ENCODE measurements at places on chromosomes 13 and 19. TPM values are rescaled to one million over a fixed set of nuclear protein-coding genes. Genes with fewer than 3 reads are reported as not detected.

ASPDH gene
- 115 TPM for polyA plus RNA-seq

MEF2B gene
- polyA plus RNA-seq: 0.47 TPM

ZNF560 gene
- not detected for polyA plus RNA-seq

MYO1F gene
- 1.7 TPM for polyA plus RNA-seq

KLK2 gene
- polyA plus RNA-seq: not detected

DNA sequence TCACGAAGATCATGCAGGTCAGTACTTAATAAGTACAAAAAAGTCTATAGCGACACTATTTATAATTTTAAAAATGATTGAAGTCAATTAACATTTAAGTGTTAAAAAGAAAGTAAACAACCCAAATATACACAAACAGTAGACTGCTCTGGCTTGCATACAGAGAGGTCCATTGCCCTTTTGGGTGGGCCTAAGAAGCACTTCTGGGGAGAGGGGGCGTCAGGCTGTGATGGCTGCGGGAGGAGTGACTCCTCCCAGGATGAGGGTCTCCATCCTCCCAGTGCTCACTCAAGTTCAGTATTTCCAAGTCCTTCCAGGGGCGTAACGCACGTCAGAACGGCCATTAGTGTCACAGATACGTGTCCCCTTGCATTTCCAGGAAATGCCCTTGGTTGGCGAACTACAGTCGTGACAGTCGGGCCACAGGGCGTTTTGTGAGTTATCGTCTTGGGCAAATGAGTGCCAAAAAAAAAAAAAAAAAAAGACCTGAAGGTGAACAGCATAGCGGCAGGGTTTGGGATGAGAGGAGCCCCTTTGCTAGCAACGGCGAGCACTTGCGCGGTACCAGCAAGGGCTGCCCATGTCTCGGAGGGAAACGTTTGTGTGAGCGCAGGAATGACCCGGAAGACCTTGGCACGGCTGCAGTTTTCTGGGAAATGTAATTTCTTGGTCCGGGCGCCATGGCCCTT, at the start of gene SCGB2B2:
SCGB2B2 (minus strand) TSS at position 463 of the 689 bp plus-strand sequence. CDS start 82,596 bp downstream, outside the sequence.
- DNase-seq: peak; percentile 82

- DNase-seq: no peak
These were observed 9.7 kb downstream of the R3HDM4 start for GRCh38 chr19:903266-903797.

GRCh38 chr19:33245948-33246708, 20.5 kb upstream of the SLC7A10 start:
- DNase-seq: peak; percentile 29

GRCh38 chr13:107642831-107643230, 572.5 kb downstream of the LIG4 start:
- DNase-seq: peak; percentile 49

DNA sequence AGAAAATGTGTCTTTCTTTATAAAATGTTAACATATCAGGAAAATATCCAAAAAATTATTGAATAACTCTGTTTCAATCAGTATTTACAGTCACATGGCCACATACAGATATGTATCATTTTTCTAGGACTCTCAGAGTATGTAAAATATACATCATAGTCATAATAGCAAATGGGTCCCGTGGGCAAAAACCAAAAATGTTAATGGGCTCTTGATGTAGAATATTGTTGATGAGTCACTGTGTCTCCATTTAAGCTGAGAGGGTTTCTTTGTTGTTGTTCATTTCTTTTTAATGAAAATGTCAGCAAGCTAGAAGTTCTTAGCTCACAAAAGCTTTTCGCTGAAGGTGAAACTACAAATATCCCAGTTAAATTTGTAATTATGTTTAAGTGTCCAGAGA, 1713.1 kb upstream of the PCDH20 start:
- no peak for DNase-seq

GRCh38 chr13:40589285-40590109, 76.9 kb downstream of the FOXO1 start:
- peak; percentile 29 for DNase-seq

GRCh38 chr13:95608640-95609323, 35.7 kb downstream of the DZIP1 start:
- DNase-seq: no peak

DNA sequence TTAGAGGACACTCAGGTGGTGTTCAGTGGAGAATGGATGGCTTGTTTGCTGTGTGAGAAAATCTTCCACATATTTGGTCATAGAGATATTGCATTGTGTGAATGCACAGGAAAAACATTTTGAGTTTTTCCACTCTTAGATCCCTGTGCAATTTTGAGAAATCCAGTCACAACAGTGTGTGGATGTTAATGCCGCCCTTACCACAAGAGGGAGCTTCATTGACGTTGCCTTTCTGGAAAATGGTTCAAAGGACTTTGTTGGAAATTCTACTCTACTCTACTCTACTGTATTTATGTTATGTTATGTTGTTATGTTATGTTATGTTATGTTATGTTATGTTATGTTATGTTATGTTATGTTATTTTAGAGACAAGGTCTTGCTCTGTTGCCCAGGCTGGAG, 13.4 kb downstream of the ZNF20 start:
- no peak for DNase-seq

- no peak for DNase-seq
These were observed 113.0 kb downstream of the SLC7A1 start for GRCh38 chr13:29482504-29482903.

DNA sequence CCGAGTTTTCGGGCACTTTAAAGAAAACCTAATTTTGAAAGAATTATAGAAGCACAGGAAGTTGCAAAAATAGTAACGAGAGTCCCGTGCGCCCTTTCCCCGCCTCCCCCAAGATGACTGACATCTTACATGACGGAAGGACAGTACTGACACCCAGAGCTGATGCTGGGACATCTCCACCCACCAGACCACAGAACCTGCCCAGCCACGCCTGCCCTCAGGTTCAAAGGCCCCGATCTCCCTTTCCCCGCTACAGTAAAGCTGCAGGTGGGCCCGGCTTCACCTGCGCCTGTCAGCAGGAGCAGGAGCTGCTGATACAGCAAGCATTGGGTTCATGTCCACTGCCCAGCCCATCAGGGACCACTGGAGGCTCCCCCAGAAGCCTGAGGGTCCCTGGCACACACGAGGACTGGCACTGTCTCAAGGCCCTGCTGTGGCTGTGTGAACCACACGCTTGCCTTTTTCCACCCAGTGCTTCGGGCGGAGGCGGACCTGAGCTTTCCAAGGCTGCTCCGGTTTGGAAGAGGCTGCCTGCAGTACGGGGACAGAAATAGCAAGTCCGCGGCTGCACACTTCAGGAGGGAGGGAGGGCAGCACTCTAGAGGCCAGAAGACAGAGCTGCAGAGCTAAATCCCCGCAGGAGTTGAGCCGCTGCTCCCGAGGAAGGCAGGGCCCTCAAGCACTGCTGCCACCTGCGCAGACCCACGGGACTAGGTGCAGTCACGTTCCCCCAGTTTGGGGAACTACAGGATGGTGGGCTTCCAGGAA, 8.7 kb downstream of the MAP2K2 start:
- no peak for DNase-seq

DNA sequence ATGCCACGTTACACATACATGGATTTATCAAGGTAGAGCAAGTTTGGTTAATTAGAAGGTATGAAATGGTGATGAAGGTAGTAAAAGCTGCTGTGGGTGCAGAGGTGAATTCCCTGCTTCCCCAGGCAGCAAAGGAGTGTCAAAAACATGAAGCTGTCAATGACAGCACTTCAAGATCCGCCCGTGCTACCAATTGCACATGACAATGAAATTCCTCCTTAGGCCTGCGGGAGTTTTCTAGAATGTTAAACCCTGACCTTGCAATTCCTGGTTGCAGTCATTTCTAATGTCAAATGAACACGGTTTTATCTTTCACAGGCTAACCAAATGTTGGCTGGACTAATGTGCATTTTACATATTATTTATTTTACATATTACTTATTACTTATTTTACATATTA, 67.7 kb upstream of the LSM14A start:
- DNase-seq: no peak

- peak; percentile 68 for DNase-seq
These were observed 46.9 kb upstream of the VSTM2B start for GRCh38 chr19:29478578-29479565.

GRCh38 chr19:47514151-47514868, 553 bp downstream of the NAPA start:
- DNase-seq: no peak

GRCh38 chr19:40254714-40255418, 28.4 kb upstream of the CCNP start:
- no peak for DNase-seq

DNA sequence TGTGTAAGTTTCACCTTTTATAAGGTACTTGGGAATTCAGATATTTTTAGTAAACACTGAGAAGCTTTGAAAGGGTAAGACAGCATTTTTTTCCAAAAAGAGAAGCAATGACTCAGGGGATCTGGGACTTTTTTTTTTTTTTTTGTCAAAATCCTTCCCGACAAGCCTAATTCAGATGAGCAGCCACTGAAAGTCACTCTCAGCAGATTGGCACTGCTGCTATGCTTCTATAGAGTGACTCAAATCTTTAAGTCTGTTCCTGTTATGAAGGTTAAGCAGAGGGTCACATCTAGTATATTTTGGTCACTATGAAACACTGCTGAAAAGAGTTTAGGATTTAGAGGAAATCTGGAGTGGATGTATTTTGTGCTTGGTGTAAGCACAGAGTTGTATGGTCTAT, 571.1 kb downstream of the MYO16 start:
- DNase-seq: no peak

DNA sequence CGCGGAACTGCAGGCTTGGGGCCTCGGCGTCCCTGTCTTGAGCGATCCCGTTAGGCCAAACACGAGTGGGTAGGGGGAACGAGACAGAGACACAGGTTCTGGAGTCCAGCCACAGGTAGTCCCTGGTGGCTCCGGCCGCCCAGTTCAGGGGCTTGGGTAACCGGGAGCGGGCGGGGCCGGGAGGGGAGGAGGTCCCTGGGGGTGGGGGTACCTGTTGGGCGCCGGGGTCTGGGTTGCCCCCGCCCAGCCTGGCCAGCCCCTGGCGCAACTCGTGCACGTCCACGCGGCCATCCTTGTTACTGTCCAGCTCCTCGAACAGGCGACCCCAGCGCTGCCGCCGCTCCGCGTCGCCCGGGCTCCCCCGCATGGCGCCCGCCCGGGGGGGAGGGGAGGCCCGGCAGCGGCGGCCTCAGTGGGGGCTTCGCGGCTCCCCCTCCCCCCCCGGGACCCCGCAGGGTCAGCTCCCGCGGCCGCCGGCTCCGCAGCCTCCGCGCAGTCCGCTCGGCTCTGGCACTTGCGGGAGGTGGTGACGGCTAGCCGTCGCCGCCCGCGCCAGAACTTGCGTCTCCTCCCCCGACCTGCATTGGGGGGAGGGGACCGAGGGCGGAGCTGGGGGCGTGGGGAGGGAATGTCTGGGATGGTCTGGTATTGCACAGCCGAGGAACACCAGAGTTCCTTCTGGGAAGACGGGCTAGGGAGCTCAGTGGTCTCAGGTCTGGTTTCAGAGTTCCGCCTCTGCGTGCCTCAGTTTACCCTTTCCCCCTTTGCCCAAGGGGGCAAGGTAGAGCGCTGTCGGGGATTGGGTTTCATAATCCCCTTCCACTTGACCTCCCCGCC, at the start of gene SLC25A23:
SLC25A23 (minus strand) TSS at position 531 of the 837 bp plus-strand sequence; CDS start at position 367, 164 bp downstream.
- peak; percentile 87 for DNase-seq
